ENCODE measurements at places on chromosomes 13 and 19.

GRCh38 chr13:78046331-78046730 is 127.7 kb upstream of the EDNRB start:
- DNase-seq, result no peak

DNA sequence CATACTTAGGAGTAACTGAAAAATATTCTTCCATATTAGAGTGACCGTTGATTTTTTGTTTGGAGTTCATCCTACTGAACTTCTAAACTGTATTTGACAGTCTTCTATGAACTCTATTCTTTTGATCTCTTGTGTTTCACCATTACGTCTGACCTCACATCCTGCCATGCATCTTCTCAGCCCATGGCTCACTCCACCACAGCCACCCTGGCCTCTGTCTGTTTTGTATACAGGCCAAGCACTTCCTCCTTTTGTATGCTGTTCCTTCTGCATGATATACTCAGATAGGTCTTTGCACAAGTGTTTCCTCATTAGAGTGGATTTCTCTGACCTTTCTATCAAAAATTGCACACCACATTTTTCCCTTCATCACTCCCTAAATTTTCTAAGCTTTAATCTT is 119.9 kb downstream of the MAB21L1 start:
- DNase-seq, result no peak

GRCh38 chr13:96963786-96964475 is 30.3 kb downstream of the OXGR1 start:
- peak; percentile 26 for DNase-seq

DNA sequence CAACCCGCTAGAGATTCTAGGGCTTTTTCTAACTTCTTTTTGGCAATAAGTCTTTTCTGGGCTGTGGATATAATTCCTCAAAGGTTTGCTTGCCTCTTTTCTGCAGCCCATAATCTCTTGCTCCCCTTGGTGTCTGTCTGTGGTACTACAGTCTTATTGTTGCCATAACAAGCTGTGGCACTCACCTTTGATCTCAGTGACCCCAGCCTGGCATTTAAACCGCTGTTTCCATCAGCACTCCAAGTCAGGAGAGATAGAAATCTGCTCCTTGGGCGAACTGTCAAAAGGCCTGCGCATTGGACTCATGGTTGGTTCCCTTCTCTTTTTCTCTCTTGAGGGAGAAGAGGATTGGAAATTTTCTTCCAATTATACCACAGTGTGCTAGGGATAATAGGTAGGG is 14.5 kb upstream of the MPHOSPH8 start:
- DNase-seq, result no peak

DNA sequence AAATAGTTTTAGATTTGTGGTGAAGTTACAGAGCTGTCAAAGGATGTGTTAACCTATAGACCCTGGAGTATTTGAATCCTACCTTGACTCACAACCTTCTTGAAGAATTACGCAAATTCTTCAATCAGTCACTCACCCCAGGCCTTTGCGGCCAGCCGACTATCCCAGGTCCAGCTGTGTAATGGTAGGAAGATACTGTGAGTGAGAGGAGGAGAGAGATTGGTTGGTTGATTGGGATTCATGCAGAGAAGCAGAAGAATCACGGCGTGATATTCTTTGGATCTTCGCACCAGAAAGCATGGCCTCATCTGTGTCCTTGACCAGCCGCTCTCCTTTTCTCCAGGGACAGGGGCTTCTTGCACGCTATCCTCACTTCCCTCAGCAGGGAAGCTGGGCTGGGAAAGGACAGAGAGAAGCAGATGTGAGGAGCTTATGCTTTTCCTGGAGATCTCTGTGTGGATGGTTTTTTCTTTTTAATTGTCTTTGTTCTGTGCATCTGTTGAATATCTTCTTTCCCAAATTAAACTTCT is 249.1 kb downstream of the GGACT start:
- no peak for DNase-seq

GRCh38 chr19:18856385-18857126 is 24.8 kb downstream of the UPF1 start:
- peak; percentile 13 for DNase-seq

- peak; percentile 74 for DNase-seq
Measured at GRCh38 chr13:112711528-112712265, 21.9 kb downstream of the ATP11A start.

DNA sequence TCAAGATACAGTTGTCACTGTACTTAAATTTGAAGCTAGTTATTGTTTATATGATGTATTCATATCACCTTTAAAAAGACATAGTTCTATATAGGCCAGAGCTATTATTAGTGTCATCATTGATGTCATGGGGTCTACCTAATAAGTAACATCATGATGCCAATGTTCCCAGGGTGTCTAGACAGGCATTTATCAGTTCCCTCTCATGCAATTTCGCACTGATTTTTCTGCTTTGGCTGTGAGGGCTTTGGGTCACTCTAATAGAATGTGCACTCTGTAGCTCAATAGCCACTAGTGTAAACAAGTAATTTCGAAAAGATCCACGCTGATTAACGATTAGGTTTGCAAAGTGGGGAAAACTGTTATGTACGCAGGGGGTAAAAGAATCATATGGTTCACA is 1651.3 kb downstream of the SLITRK5 start:
- no peak for DNase-seq

- peak; percentile 61 for DNase-seq
Measured at GRCh38 chr13:91647361-91647990, 249.1 kb downstream of the GPC5 start.

DNA sequence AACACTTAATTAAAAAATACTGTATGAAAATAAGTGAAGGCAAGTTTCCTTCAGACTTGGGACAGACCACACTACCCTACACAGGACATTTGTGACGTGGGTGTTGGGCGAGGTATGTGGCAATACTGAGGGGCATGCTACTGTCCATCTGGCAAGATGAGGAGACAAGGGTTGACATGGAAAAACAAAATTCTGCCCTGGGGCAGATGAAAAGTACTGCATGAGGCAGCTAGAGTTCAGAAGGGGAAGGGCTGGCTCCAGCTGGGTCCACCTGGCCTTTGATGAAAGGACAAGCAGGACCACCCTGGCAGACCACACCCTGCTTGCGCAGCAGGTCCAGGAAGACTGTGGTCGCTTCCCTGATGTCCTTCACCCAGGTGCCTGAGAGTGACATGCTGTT is 43.2 kb downstream of the LATS2 start:
- no peak for DNase-seq

GRCh38 chr19:49799798-49800376 is 13.2 kb downstream of the FUZ start:
- DNase-seq, result no peak

DNA sequence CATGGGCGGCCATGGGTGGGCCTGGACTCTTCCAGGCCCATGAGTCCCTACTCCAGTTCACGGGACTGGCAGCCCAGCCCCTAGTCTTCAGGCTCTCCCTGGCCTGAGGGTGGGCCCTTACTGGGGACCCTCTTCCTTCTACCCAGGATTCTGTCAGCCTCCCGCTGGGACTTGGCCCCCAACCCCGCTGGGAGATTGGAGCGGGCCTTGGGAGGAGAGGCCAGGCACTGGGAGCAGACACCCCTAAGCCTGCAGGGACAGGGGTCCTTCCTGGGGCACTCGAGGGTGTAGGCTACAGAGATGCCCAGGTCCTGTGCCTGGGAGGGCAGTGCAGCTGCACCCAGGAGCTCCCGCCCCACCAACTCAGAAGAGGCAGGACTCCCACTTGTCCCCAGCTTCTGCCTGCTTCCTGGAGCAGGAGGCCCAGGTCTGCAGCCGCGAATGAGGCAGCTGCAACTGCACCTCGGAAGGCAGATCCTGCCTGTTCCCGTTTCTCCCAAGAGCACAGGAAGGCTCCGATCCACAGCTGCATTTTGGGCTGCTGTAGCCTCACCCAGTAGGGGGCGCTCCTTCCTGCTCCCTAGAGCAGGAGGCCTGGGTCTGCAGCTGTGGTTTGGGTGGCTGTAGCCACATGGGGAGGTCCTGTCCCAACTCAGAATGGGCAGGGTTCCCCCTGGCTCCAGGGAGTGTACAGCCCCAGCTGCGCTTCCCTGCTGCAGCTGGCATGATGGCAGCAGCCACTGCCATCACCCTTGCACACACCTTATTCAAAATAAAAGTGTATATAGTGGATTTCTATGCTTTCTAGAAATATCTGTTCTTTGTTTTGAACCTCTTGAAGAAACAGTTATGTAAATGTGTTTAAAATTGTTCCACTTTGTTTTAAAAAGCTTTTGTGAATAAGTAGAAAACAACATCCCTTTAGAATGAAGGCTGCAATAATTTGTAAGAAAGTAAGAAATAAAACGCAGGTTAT is 46.8 kb downstream of the TEX26 start:
- DNase-seq, result peak; percentile 27

GRCh38 chr19:41426952-41427646 is at the start of gene B3GNT8:
Gene B3GNT8, minus strand, starts transcription at chr19:41427374. Its CDS starts 596 bp downstream, at chr19:41426778.
- peak; percentile 72 for DNase-seq

DNA sequence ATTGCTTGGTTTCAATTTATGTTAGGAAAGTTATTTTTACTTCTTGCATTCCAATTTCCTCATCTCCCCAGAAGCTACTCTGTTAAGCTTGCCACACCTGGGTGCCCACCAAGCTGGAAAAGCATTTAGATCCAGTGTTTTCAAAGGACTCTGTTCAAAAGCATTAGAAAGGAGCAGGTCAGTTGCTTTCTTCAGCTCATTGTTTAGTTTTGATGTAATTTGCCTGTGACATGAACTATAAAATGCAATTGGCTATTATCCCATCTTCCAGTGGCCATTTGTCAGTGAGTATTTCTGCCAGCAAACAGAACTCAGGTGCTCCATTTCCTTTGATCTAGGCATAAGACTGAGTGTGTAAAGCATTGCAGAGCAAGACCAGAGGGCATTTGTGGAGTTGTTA is 46.7 kb upstream of the RNF113B start:
- DNase-seq, result no peak

- DNase-seq, result no peak
Measured at GRCh38 chr19:5108123-5108596, 139.2 kb downstream of the KDM4B start.

DNA sequence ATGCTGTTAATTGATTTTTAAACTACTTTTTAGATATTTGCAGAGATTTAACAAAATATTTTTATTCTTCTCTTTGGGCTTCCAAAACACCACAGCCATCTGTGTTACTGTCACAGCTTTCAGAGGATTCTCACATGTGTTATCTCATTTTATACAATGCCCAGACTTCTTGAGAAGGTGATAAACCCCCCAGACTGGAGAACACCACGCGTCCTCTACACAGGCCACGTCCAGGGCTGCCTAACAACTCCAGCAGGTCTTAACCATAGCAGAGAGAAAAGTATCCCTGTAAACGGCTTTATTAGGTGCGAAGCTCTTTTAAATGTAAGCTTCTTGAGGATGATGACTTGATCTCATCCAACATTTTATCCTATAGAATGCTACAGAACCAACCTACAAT is 2.0 kb downstream of the GPR183 start:
- DNase-seq, result no peak

DNA sequence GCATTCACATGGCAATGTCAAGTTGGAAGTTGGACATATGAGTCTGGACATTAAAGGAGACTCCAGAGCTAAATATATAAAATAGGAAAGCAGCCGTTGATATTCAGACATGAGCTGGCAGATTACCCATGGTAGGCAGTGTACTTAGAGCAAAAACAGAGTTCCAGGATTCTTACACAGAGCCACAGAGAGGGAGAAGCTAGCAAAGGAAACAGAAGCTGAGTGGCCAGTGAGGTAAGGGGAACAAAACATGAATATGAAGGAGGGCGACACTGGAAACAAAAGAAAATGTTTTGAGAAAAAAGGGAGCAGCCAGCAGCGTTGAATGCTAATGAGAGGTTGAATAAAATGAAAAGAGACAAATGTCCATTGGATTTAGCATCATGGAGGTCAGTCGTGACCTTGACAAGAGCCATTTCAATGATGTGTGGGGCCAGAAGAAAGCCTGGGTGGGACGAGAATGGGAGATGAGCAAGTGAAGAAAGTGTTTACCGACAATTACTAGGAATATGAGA is 198.4 kb downstream of the POU4F1 start:
- DNase-seq, result no peak

GRCh38 chr19:45162608-45163143 is 1.9 kb upstream of the NKPD1 start:
- no peak for DNase-seq

DNA sequence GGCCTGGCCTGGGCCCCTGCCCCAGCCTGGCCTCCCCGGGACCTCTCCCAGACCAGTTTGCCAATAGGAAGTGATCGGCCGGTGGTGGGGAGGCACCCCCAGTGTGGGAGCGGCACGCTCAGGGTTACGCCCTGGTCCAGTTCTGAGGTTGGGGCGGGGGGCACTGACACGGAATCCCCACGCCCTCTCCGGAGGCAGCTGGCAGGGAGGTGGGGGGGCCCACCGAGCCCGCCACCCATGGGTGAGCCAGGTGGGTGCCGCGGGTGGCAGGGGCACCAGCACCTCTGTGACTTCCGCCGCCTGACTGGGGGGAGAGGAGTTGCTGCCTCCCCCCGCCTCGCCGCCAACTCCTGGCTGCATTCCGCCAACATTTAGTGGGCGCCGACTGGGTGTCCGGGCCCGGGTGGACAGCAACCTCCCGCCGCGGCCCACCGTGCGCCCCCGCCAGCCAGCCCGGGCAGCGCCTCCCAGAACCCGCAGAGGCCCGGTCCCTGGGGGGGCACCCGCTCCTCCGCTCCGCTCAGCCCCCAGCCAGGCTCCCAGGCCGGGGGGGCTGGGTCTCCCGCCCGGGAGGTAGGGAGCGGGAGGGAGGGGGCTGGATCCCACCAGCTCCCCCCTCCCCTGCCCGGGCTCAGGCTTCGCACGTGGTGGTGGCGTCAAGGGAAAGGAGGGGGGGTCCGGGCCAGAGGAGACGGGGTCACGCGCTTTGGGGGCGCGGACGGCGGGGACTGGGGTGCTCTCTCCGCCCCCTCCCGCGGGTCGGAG is 2.0 kb downstream of the ZBTB7A start:
- DNase-seq, result no peak

- DNase-seq, result no peak
Measured at GRCh38 chr19:1590641-1591397, 1.8 kb downstream of the MBD3 start.

DNA sequence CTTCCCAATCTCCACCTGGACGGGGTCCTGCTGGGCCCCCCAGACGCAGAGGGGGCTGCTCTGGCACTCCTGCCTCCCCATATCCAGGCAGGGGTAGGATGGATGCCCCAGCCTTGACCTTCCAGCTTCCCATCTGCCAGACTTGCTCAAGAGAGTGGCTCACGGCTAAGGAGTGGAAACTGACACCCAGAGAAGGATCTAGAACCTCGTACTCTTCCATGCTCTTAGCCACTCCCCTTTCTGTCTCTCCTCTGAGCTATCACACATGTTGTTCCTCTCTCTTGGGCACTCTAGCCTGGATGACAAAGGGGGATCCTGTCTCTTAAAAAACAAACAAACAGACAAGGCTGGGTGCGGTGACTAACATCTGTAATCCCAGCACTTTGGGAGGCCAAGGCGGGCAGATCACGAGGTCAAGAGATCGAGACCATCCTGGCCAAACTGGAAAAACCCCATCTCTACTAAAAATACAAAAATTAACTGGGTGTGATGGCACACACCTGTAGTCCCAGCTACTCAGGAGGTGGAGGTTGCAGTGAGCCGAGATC is 12.2 kb upstream of the FUT5 start:
- no peak for DNase-seq

- peak; percentile 36 for DNase-seq
Measured at GRCh38 chr13:25232937-25233515, 54.3 kb downstream of the MTMR6 start.

All from SHP77 (cell line).